ENCODE measurements at places on chromosomes 12 and 14. TPM values are rescaled to one million over a fixed set of nuclear protein-coding genes. Genes with fewer than 3 reads are reported as not detected.

INSM2 gene
- total RNA-seq = not detected

DNA sequence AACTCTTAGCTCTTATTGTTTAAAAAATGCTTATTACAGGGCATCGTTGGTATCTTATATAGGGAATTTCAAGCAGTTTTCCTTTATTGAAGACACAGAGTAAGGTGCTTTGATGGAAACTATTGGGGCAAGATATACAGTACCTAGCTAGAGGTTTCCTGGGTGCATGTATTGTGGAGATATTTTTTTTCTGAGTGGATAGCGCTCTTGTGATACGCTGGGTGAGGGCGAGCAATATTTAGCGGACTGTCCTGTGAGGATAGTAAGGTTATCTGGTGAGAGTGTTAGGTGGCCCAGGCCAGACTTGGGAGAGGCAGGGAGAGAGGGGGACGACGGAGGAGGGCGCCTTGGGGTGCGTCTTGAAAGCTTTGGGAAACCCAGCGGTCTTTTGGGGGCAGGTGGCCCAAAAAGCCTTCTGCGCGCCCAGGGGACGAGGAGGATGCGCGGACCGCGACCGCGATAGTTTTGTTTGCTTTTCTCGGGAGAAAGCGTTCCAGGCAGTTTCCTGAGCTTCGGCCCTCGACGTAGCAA, 596 bp upstream of the BICD1 start:
- no peak for DNase-seq

CLEC7A gene
- total RNA-seq = not detected

GRCh38 chr12:28164644-28165275, 25.5 kb upstream of the CCDC91 start:
- DNase-seq = no peak

DNA sequence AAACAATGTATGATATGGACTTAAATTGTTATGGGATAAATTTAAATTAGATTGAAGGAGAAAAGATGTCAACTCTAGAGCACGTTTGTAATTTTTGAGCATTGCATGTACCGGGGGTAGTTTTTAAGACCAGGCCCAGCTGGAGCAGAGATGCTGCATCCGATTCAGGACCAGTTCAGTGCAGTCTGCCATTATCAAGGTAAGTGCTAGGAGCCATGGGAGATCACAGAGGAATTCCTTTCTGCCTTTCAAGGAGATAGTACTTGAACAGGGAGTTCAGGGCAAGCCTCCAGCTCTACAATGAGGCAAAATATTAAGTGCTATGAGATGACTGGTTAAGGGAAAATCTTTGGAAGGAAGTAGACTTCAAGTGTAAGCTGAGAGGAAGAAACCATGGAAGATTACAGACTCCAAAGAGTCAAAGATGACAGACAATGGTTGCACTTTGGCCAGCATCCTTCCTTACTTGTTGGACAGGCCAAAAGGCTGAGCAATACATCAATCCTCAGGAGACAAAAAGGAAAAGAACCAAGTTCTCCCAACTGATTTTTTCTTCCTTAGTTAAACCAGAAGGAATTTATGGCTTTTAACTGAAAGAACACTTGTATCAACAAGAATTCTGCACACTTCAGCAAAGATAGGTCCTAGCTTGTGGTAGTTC, 113.2 kb upstream of the HIF1A start:
- no peak for DNase-seq

- no peak for DNase-seq
These were observed 111.7 kb downstream of the SLC25A21 start for GRCh38 chr14:37060496-37061260.

DNA sequence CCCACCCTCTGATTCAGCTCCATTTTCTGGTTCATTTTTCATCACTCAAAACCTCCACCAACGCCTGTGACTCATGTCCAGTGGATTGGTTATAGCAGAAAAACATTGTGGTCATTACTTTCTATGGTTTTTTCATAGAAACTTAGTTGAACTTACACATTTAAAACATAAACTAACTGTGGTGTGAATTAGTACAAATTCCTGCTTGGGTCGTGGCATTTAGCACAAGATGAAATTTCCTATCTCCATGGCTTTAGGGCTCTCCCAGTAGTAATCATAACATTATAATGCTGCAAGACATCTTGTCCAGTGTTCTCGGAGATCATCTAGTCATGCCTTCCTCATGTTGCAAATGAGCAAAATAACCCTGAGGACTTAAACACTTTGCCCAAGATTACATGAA, 7.1 kb downstream of the RNASE7 start:
- DNase-seq = no peak

GPRC5A gene
- 2.8 TPM for total RNA-seq

DNA sequence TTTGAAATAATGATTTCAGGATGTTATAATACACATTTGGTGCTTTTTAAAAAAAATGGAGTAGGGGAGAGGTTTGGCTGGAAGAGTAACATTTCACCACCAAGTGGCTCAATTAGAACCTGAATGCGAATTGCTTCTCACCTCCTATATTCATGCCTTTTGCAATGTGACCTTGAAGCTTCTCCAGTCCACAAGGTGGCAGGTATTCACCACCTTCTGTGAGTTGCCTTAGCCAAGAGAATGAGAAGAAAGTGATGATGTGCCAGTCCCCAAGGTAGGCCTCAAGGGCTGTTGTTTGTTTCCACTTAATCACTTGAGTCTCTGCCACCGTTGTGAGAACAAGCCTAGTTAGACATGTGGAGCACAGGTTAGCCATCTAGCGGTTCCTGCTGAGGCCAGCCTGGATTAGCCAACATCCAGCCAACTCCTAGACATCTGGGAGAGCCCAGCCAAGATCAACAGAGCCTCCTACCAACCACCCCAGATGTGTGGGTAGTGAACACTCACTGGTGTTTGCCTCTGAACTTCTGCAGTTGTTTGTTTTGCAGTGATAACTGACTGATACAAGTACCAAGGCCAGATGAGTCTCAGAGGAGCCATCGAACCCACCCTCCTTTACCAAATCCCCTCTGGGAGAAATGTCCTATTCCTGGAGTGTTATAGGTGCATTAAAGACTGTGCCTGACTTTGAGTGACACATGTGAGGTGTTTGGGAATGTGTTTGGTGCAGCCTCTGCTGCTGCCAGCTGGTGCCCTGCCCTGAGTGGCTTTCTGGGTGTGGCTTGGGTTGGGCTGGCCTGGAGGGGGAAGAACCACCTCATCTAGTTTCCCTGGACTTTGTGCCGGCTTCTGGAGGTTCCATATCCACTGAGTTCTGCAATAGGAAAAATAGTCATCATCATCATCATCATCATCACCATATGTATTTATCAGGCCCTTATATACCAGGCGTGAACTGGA, 132.5 kb upstream of the RFLNA start:
- no peak for DNase-seq

- no peak for DNase-seq
These were observed 1378.3 kb upstream of the SEL1L start for GRCh38 chr14:82911930-82912329.
